ENCODE measurements at places on chromosomes 3 and 15.

DNA sequence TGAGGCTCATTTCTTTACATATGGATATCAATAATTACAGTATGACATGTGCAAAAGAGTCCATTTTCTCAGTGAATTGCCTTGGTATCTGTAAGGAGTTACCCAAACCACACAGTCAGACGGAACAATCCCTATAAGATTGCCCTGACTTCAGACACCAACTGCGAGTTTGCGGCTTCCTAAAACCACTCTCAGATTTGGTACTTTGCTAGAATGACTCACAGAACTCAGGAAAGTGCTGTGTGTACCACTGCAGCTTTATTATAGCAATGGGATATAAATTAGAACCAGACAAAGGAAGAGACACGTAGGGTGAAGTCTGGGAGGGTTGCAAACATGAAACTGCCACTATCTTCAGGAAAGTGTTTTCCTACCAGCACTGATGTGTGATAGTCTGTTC lies 45.8 kb upstream of the ATP13A3 start:
- DNase-seq = no peak

- no peak for DNase-seq
Observed at GRCh38 chr15:90078965-90079364, 23.3 kb downstream of the IDH2 start.

DNA sequence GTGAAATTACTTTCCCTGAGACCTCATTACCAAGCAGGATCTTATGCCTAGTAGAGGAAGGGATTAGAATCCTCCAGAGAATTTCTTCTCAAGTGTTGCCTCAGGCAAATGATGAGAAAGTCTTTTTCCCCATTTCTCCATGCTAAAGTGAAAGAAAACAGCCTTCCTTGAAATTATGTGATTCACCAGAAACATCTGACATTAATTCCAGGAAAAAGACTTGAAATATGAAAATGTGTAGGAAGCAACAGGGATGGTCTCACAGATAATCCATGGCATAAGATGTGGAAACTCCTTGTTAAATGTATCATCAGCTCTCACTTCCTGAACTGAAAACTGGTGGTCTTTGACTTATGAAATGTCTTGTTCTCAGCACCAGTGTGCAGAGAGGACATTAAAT lies 17.9 kb upstream of the ABI3BP start:
- DNase-seq = no peak

DNA sequence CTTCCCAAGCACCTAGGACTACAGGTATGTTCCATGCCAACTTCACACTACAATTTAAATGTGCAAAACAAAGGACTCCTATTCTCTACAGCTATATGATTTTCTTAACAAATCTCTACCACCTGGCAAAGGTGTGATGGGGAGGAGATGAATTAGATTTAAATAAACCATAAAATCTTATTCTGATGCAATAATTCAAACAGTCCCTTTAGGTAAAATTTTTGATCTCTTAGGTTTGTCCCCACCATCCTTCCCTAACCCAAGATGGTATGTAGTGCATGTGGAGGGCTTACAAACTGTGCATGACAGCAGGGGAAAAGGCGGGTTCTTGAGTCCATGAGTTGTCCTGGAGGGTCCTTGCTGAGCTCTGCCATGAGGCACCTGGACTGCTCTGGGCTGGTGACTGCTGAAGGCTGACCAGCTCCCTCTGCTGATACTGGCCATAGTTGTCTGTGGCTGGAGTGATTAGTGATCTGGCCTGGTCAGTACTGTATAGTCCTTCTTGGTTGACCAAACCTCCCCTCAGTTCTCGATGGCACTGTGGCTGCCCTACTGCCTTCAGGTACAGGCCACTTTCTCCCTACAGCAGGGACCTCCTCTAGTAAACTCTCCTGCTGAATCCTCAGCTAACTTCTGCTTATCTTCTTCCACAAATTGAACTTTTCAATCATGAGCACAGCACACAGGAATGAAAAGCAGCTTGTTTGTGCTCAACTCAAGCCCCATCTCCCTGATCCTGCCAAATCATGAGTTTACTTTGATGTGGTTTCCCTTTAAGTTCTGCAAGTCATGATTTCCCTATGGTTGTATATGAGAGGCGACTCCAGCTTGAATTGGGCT lies 30.1 kb downstream of the CFAP161 start:
- DNase-seq = no peak

DNA sequence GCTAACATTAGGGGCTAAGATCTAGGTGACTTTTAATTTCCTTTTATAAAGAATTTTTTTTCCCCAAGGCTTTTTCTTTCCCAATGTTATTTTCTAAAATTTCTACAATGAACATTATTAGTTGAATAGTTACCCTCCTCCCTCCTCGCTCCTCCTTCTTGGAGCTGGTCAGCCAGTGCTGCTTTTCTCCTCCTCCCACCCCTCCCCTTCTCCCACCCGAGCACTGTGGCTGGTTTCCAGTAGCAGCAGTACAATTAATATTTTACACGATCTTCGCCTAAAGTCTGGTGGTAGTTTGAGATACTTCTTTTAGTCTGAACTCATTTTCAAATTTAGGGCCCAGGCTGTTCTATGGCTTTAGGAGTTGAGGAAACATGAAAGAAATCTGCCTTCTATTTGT lies 41.6 kb downstream of the EEFSEC start:
- no peak for DNase-seq

- DNase-seq = no peak
Observed at GRCh38 chr3:120428924-120429323, 21.9 kb downstream of the FSTL1 start.

- DNase-seq = no peak
Observed at GRCh38 chr3:156793400-156793799, 32.8 kb upstream of the LEKR1 start.

GRCh38 chr3:88211096-88211890 lies 61.5 kb downstream of the C3orf38 start:
- DNase-seq = no peak

DNA sequence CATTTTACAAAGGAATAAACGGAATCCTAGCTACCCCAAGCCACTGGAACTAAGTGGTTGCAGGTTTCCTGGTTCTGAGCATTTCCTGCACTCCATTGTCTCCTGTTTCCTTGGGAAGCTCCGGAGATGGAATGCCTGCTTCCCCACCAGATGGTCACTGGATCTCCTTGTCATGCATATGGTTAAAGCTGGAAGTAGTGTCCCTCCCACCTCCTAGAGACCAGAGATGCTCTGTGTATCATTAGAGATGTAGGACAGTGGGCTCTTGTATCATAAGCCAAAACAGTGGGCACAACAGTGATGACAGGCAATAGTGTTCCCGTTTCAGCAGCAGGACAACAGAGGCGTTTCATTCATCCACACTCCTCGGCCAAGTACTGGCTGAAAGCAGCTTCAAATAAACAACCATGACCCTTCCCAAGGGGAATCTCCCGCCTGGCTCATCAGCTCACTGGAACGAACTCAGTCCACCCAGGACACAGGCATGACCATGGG lies 136.2 kb upstream of the EIF1B start:
- DNase-seq = no peak

DNA sequence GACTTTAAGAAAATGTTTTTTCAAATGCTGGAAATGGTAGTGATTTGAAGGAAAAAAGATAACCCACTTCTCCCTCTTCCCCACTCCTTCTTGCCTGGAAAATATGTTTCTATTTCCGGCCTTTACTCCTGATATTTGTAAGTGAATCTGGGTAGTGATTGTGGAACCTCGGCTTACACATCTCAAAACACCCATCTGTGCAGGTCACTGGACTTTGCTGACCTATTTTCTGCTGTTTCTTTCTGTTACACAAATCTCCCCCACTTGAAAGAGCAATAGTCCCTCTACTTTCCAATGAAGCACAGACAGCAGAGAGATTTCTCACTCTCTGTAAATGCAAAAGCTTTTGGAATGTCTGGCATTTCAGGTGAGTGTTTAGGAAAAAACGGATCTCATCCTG lies 76.9 kb upstream of the ICE2 start:
- DNase-seq = no peak

Measured in cortex of kidney (tissue), 1 donor.